Cerebellar nuclear complex (tissue), 1 donor: ENCODE measurements at places on chromosomes 3 and 15.

GRCh38 chr15:85925649-85926237 is 131.0 kb upstream of the KLHL25 start:
- DNase-seq: no peak

GRCh38 chr15:33322091-33322490 is 11.3 kb downstream of the RYR3 start:
- no peak for DNase-seq

DNA sequence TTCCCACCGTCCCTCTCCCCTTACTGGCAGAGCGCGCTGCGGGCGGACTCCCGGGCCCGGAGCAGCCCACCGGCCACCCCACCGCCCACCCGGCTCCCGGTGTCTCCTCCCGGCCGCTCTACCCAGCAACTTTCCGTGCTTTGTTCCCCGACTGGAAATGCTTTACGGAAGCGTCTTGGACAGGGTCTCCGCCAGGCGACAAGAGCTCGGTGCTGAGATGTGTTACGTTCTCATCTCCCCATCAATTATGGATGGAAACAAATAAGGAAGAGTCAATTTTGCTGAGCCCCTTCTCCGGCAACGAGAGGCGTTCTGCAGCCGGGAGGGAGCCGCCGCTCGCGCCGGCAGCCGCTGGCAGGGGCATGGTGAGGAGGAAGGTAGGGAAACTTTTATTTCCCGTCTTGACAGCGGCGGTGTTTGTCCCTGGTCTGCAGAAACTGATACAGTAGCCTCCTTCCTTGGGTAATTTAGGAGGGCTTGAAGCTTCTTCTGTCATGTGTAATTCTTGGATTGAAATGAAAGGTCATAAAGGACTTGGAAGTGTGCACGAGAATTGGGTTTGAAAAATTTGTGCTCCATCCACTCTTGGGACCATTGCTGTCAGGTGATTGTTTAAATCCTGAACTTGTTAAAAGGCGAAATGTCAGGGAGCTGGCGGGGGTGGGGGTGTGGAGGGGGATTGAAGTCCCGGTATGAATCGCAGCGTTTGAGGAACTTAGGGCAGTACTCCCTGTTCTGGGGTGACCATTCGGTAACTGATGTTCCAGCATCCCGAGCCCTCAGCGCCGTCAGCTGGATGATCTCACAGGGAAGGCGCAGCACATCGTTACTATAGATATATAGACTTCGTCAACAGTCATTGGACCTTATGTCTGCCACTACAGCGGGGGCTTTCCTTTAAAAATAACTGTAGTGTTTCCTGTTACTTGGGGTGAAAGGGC is 1.5 kb downstream of the SEMA6D start:
- no peak for DNase-seq

DNA sequence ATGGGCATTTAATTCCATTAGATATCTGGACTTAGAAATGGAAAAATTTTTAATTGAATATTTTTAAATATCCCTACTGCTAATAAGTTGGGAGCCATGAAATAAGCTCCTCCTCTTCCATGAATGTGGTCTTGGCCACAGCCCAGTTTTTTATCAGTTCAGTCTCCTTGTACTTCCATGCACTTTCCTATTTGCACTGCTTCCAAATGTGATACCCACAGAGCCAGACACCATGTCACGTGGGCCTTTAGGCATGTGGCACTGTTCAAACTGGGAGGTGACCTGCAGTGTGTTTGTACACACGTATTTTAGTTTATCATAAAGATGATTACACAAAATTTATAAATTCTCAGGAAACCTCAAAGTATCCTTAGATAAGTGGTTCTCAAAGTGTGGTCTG is 80.1 kb upstream of the DGKG start:
- no peak for DNase-seq

DNA sequence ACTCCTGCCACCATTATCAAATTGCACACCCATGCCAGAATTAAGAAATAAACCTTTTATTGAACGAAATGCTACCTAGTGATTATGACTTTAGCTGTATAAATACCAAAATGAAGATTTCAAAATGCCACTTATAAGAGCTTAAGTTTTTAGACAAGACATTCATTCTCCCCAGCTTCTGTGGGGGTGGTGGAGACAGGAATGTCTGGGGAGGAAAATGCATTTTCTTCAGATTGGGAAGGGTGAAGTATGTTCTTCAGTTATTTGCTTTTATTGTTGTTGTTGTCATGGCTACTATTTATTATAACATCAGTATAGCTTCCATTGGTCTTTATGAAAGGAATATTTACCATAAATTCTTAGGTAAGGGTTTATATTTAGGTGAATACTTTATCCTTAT is 132.7 kb upstream of the GMNC start:
- DNase-seq: no peak

GRCh38 chr15:43168192-43169107 is 16.8 kb upstream of the CCNDBP1 start:
- DNase-seq: peak; percentile 9

DNA sequence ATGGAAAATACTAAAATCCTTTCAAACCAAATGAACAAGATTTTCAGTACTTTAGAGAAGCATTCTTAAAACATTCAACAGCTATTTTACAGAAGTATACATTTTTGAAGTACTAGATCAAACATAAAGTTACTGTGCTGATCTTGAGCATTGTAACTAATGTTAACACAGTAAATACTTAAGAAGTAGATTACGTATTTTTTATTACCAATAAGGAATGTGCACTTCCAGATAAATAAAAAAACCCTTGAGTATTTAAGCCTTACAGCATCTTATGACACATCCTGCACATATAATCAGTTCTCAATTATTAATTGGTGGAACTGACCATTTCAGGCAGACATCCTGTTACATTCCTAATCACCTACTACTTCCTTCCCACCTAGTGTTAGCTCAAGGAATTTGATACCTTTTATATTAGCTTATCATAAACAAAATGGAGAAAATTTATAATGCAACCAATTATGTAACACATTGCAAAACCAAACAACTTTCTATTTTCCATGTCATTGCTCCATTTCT is 32.8 kb downstream of the COPS2 start:
- no peak for DNase-seq

DNA sequence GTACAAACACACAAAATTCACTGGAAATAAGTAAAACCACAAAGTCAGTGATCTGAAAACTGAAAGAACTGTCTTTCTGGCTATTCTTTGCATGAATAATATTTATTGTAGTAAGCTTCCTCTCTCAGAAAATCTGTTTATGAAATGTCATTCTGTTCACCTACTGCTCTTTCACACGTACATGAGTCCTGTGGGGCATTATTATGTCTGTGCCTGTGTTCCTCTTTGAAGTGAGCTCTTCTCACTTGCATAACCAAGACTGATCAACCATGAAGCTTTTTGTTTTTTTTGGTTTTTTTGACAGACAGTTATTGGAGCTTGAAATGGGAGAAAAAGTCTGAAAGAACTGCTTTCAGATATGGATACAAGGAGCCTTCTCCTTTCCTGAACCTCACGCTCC is 195.8 kb downstream of the PLCH1 start:
- DNase-seq: no peak

GRCh38 chr3:170257145-170257544 is 34.9 kb downstream of the PRKCI start:
- DNase-seq: no peak

DNA sequence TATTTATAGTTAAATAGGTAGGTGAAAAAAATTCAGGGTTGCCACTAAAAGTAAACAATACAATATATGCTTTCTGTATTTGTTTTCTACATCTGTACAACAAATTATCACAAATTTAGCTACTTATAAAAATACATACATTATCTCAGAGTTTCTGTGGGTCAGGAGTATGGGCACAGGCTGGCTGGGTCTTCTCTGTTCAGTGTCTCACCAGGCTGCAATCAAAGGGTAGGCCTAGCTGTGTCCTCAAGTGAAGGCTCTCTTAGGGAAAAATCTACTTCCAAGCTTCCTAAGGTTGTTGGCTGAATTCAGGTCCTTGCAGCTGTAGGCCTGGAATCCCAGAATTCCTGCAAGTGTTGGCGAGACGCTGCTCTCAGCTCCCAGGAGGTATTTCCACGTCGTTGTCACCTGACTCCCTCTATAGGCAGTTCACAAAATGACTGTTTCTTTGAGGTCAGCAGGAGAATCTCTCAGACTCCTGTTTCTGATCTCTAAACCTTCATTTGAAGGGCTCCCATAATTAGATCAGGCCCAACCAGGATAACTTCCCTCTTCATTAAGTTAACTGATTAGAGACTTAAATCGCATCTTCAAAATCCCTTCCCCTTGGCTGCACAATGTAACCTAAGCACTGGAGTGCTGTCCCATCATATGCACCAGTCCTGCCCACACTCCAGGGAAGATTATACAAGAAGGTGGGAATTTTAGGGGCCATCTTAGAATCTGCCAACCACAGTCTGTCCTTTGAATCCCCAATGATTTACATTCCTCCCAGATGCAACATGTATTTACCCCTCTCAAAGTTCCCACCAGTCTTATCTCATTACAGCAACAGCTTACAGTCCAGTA is 296.6 kb downstream of the SUCLG2 start:
- DNase-seq: no peak

GRCh38 chr15:90481023-90481422 is 48.7 kb upstream of the CRTC3 start:
- DNase-seq: no peak

DNA sequence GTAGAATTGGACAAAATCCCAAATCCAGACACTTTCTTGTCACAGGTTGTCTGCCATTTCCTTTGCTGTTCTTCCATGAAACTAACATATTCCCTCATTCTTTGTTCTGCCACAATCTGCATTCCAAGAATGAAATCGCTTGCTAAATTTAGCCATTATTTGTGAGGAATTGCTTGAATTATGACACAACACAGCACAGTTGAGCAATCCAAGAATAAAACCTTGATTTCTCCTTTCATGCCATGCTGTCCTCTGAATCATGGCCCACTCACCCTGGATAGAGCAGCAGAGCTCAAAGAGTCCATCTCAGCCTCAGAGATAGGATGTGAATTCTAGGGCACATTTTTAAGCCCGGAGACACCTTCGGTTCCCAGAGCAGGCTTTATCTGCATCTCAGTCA is 35.2 kb upstream of the GREM1 start:
- no peak for DNase-seq

GRCh38 chr15:31278544-31279220 is 48.0 kb upstream of the KLF13 start:
- no peak for DNase-seq

DNA sequence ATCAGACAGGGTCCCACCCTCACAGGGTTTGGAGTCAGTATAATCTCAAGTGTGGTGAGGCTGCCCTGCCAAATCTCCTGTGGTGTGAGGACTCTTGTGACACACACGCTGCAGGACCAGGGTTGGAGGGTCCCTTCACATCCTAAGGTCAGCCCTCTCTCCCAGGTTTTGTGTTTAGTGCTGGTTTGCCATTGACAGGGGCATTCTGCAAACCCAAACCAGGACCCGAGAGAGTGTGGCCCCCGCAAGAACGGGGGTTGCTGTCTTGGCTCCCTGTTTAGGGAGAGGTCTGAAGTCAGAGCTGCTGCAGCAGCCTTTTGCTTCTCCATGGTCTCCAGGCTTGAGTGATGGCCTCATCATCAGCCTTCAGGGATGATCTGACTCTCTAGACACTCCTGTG is 14.7 kb downstream of the FAM107A start:
- no peak for DNase-seq

GRCh38 chr15:93987068-93987467 is 244.3 kb upstream of the MCTP2 start:
- no peak for DNase-seq

- DNase-seq: no peak
Observed at GRCh38 chr15:79944622-79945021, 26.4 kb downstream of the BCL2A1 start.

DNA sequence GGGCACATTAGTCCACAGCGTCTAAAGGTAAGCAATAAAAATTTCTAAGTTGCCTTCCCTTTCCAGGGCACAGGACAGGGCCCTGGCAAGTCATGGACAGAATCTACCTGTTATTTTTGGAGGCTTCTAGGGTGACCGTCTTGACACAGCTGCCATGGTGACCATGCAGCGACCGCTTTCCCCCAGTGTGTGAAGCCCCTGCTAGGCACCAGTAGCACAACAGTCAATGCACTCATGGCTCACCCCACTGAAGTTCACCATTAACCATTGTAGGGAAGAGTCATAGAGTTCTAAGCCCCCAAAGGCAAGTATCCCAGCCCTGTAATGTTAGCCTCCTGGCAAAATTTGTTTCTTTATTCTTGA is 43.8 kb upstream of the SLCO2A1 start:
- DNase-seq: no peak

DNA sequence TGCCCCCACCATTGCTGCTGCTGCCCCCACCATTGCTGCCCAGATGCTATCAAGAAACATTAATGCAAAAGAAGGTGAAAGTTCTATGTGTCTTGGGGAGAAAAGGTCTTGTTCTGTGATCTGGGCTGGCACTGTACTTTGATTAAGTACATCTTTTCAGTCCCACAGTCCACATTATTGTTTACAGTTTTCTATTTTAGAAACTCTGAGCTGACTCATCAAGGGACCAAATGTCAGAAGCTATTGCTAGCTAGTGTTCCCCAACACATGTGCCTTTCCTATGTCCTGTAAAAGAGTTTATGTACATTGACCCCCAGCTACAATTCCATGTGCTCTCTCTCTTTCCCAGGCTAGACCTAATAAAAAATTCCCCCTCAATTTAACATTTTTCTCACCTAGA is 264.7 kb upstream of the NECTIN3 start:
- no peak for DNase-seq

GRCh38 chr15:69375151-69375790 is 38.9 kb upstream of the KIF23 start:
- DNase-seq: no peak

DNA sequence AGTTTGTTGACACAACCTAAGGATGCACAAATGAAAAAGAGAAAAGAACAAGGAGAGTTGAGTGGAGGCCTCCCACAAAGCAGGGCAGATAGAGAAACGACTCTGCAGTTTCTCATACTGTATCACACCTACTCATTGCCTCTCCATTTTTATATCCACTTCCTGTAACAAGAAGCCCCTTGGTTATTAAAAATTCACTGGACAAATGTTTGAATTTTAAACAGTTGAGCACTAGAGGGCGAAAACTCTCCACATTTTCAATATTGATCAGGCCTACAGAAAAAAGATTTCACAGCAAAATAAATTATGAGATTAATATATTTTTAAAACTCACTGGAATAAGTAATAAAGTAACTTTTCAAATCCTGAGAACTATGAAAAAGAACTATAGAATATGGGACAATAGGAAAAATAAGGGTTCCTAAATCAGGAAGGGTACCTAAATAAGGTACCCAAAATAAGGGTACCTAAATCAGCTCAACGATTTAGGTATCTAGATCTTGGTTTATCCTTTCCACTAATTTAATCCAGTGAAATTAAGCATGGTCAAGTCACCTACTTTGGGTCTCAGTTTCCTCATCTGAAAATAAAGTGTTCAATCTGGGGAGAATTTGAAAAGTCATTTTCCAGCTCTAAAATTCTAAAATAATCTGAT is 47.0 kb upstream of the PPIB start:
- no peak for DNase-seq
